NCI-H524 (cell line): ENCODE measurements at places on chromosomes 1 and 21.

DNA sequence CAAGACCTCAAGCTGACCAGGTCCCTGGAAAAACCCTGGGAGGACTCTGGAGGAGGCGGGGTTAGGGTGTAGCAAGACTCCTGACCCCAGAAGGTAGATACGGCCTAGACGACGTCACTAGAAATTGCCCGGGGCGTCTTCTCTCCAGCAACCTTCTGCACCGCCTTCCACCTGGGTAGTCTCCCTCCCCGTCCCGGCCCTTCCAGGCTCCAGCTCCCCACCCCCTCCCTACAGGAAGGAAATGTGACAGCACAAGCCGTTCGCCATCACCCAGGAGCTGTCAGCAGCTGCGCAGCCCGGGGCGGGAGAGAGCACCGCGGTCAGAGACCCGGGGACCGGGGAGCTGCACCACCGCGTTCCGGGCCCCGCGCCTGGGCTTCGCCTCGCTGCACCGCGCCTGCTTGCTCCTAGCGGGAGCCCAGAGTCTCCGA is 20.0 kb downstream of the SERTAD4 start:
- peak; percentile 33 for DNase-seq

DNA sequence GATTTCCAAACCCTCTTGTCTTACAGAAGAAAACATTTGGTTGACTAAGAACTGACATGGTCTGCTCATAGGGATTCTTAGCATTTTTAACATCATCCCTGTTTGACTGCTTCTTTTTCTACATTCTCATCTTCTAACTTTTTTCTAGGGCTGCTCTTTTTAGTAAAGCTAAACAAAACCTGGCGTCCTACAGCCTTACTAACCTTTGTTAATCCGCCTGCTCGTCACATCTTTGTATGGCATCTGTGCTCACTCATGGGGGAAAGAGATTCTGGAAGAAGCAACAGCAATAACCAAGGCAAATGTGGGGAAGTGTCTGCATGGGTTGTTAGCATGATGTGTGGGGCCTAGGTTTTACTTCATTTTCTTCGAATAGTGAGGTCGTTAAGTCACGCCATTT is 92.0 kb downstream of the KIF1B start:
- no peak for DNase-seq

DNA sequence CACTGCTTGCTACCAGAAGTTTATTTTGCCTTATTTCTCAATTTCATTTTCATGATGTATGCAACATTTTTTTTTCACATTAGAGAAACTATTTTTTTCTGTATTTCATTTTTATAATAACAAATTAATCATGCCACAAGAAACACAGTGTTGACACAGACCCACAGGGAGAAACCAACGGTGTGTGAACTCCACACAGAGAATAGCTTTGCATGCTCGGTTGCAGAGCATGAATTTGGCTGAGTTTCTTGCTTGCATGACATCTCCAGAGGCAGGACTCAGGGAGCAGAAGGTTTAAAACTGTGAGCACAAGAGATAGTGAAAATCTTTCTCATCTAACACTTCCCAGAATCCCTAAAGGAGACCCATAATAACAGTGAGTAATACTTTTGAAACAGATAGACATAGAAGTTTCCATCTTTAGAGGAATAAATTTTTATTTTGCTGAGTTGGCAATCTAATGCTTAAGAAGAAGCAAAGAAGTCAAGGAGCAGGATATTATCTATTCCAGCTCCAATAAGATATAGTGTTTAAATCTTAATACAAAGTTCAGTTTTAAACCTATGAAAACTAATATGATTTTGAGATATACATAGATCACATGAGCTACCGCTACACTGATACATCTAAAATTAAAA is 890.9 kb downstream of the MRPL39 start:
- DNase-seq: no peak

GRCh38 chr1:234520908-234521817 is 42.2 kb upstream of the TARBP1 start:
- no peak for DNase-seq

- peak; percentile 96 for DNase-seq
Observed at GRCh38 chr1:220922951-220923350, 43.7 kb downstream of the HLX start.

GRCh38 chr21:45430521-45431501 is 25.8 kb downstream of the COL18A1 start:
- DNase-seq: no peak

- DNase-seq: no peak
Observed at GRCh38 chr1:96782856-96783255, 61.3 kb downstream of the PTBP2 start.

GRCh38 chr1:112501810-112502641 is 6.7 kb upstream of the WNT2B start:
- DNase-seq: peak; percentile 27

DNA sequence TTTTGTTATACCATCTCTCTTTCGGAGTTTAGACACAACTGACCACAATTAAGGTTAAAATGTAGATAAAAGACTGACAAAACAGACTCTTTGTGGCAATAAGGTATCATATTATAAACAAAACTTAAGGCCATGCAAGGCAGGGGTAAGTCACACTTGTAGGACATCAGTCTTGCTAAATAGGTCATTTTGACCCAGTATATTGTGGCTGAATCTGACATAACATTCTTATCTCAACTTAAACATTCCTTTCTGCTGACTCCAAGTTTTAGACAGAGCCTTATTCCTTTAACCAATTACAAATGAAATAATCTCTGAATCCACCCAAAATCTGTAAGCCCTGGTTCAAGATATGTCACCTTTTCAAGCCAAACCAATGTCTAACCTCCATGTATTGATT is 733.4 kb upstream of the B3GALT2 start:
- no peak for DNase-seq

DNA sequence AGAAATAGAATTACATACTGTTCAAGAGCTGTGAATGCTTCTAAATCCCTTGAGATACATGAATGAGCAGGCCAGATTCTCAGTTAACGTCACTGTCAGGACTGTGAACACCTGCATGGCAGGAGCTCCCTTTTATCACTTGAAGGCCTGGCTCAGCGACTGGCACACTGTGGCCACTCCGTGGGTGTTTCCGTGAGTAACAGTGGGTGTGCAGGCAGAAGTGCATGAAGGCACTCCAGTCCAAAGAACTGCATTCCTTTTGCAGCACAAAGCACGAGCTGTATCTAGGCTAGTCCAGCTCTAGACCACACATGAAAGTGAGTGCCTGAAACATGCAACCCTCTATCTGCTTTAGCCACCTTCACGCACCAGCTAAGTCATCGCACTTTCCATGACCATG is 9.6 kb upstream of the SIM2 start:
- DNase-seq: no peak

DNA sequence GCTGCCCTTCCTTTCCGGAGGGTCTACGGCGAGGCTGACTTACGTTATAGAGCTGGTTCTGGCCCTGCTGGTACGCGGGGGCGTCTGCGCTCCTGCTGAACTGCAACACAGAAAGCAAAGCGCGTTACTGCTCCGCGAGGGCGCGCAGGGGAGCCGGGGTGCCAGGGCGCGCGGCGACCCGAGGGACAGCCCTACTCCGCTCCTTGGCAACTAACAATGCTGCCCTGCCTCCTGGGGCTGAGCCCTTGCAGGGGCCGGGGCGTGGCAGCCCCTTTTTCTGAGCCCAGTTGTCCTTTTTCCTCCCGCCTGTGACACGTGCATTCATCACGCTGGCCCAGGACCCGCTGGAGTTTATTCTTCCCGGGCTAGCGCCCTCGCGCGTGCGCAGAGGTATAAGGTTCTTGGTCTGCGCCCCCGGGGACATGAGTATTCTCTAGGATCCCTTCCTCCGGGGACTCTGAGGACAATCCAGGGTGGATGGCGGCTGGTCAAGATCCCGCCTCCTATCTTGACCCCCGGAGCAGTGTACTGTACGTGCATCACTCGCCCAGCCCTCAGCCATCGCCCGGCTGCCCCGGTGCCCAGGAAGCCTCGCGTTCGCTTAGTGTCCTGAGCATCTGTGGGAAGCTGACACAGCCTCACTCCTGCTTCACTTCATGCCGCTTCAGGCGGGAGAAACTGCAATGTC is 78.9 kb downstream of the CD247 start:
- DNase-seq: peak; percentile 65

DNA sequence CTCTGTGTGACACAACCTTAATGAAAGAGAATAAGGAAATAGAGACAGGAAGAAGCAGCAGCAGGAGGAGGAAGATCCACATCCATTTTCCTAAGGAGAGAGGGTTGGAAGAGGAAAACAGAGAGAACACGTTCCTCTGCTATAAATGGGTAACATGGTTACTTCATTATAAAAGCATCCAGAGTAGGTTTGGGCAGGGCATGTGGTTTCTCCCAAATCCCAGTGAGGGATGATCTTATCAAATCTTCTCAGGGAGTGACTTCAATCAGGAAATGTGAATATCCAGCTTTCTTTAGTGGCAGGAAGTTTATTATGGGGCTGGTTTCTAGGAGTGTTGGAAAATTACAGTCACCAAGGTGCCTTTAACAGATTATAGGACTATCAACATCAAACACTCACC is 11.1 kb downstream of the CYP2J2 start:
- no peak for DNase-seq

DNA sequence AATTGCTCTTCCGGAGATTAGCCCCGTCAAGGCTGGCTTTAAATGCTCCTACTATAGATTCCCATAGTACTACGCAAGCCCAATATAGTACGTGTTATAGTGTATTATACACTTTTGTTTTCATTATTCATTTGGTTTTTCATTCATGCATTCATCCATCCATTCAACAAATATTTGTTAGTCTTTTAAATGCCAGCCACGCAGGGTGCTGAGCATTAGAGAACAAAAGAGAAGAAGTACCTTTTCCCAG is 513 bp upstream of the RAB3GAP2 start:
- DNase-seq: no peak

DNA sequence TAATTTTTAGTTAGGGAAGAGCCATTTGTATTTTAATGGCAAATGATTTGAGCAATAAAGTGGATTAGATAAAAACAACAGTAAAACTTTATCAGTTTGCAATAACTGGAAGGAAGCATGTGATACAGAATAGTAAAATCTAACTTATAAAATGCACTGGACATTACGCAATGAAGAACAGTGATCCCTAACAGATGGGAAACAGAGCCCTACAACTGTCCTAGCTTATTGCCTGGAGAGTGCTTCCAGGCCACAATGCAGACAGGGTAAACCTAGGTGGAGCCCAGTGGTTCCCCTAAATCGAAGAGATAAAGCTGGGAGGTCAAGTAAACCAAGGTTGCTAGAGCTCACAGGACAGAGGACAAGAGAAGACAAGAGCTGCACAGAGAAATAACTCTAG is 7.0 kb downstream of the OMA1 start:
- no peak for DNase-seq

- DNase-seq: no peak
Observed at GRCh38 chr1:108639899-108640560, 20.9 kb downstream of the HENMT1 start.

- no peak for DNase-seq
Observed at GRCh38 chr1:22491995-22492715, 40.5 kb downstream of the ZBTB40 start.

GRCh38 chr21:38605236-38605635 is 107.0 kb upstream of the ERG start:
- DNase-seq: no peak

GRCh38 chr1:101995984-101996745 is 561 bp downstream of the OLFM3 start:
- DNase-seq: peak; percentile 76

GRCh38 chr1:23209770-23210169 is 7.5 kb downstream of the HTR1D start:
- DNase-seq: no peak

DNA sequence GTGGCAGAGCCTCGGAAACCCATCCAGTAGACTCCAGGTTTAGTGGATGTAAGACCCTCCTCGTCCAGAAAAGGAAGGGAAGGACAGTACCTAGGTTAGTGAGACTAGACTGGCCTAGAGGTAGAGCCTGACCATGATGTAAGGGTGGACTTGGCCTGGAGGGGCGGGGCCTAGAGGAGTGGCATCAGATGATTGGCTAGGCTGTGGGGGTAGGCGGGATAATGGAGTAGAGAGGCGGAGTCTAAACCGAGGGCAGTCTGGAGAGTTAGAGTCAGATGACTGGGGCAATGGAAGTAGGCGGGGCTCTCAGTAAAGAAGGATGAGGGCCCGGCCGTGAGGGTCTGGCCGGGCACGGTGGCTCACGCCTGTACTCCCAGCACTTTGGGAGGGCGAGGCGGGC is 70.1 kb downstream of the EPHB2 start:
- no peak for DNase-seq

DNA sequence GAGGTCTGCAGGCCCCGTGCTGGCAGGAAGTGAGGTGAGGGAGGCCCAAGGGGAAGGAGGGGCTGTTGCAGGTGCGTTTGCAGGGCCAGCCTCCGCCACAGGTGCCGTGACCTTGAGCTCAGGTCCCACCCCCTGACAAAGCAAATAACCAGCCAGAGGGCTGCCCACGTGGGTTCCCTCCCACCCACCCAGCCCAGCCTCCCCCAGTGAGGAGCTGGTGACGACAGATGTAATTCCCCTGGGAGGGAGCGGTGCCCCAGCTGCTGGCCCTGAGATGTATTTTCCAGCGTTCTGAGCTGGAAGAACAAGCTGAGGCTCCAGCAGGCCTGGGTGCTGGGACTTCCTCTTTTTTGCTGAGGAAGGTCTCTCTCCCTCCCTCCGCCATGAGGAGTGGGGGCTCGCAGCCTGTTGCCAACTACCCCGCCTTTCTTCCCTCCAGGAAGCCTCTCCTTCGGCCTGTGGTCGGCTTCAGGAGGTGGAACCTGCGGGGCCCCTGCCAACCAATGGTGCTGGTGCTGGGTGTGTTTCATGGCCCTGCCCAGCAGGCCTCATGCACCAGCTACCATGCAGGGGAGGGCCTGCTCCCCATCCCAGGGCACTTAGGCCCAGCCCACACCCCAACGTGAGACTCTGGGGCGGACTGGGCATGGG is 153.2 kb downstream of the PRDM16 start:
- no peak for DNase-seq

- DNase-seq: no peak
Observed at GRCh38 chr1:209810783-209811182, 4.8 kb upstream of the IRF6 start.

DNA sequence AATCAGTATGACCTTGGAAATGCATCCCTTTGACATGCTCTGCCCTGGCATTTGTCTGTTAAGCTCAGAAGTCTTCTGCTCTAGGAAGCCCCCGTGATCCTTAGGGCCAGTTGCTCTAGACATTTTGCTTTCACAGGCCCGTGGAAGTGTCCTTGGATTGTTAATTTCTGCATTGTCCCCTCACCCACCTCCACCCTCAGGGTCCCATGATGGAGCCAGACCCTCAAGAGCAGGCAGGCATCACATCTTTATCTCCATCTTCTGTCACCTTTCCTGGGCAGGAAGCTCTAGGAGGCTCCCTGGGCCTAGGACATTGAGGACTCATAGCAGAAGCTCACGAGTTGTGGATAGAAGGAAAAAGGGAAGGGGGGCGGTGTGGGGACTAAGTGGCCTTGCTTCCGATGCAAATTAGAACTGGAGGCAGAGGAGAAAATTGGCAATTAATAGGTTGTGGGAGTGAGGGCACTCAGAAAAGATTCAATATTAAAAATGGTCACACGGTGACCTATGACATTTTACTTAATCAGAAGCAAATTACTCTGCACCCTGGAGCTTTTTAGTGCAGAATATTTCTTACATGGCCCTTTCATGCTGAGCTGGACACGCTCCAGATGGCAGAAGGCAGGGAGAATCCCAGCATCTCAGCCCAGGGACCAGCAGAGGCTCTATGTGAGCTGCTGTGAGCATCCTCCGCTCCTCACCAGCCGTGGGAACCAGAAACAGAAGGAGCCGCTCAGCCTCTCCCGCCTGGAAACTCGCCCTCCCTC is 185.0 kb downstream of the MATN1 start:
- no peak for DNase-seq

GRCh38 chr1:83670909-83671565 is 327.9 kb downstream of the TTLL7 start:
- no peak for DNase-seq
